ENCODE measurements at places on chromosomes 1 and 21.

- no peak for DNase-seq
These were observed 75.6 kb upstream of the CNIH3 start for GRCh38 chr1:224540535-224540934.

GRCh38 chr1:70887936-70888335, 159.7 kb downstream of the PTGER3 start:
- DNase-seq: no peak

DNA sequence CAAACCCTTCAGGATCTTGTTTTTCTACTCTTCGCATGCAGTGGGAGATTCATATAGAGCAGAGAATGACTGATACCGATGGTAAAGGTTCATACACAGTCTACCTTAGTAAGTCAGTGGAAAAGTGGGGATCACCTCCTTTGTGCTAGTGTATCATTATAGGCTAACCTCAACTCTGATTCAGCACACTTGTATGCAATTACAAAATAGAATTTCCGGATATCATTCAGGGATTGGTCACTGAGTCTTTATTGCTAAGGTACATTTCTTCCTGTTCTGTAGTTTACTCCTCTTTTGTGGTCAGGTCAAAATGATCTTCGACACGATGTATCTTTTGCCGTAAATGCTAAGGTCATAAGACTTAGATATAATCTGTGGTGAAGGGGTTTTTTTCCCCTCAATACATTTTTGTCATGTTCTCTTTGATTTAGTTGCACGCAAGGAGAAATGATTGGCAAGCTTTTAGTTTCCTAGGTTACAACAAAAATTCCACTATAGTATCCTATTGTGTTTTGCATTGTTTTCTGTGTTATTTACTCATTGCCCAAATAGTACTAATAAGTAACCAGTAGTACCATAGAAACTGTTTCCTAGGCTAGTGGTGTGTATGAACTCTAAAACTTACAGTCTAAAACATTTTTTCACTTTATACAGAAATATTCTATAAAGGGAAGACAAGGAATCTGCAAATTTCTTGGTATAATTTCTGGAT, 35.7 kb upstream of the PLA2G4A start:
- no peak for DNase-seq

DNA sequence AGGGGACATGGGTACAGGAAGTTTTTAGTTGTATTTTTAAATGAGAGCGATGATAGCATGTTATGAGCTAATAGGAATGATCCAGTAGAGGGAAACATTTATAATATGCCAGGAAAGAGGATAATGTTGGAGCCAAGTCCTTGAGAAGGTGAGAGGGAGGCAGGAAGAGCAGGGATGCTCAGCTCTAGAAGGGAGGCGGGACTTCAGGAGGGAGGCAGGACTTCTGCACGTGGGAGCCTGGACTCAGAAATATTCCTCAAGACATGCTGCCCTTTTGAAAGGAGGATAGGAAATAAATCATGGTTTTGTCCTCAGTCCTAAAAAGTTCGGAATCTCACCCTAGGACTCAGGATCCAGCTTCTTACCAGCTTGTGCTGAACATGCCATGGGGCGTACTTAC, 5.9 kb downstream of the ADARB1 start:
- no peak for DNase-seq

- DNase-seq: no peak
These were observed 1237.8 kb upstream of the ADGRL4 start for GRCh38 chr1:80244372-80244771.

DNA sequence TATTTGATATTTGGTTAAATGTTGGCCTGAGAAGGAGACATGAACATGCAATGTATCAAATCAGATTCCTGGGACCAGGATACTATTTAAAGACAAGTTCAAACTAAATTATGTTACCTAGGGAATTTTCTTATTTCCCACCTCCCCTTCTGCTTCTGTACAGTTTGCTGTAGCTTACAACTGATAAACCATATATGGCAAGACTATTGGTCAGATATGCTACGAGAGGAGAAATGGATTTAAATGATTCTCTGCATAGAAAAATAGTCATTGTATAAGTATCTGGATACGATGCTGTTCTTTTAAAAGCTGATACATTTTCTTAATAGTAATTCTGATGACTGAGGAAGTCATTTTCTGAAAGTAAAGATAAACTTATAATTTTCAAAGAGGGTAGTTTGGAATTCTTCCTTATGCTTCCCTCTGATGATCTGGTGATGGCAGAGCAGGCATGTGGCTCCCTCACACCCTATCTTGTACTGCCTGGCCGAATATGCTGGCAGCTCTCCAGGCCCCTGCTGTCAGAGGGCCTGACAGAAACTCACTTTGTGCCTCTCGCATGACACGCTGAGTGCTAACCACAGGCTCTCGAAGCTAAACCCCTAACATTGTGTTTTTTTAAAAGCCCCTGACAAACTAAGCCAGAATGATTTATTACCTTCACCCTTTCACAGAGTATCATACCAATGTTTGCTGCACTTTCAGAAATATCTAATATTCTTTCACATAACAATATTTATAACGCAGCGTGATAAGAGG, 19.4 kb downstream of the RRP15 start:
- peak; percentile 18 for DNase-seq

GRCh38 chr1:205107327-205107726, 14.5 kb downstream of the RBBP5 start:
- no peak for DNase-seq

DNA sequence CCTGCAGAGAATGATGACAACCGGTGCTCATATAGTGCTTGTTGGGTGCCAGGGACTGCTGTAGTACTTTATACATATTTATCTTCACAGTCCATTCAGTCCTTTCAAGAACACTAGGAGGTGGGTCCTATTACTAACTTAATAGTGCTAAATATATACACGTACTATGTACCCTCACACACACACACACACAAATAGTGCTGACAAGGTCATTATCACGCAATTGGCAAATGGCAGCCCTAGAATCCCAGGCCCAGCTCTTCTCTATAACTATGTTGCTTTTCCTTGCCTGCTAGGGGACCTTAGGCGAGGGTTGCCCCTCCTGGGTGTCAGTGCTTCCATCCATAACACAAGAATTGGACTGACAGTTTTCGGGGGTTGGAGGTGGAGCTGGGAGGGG, 33.5 kb downstream of the TNFRSF8 start:
- no peak for DNase-seq

DNA sequence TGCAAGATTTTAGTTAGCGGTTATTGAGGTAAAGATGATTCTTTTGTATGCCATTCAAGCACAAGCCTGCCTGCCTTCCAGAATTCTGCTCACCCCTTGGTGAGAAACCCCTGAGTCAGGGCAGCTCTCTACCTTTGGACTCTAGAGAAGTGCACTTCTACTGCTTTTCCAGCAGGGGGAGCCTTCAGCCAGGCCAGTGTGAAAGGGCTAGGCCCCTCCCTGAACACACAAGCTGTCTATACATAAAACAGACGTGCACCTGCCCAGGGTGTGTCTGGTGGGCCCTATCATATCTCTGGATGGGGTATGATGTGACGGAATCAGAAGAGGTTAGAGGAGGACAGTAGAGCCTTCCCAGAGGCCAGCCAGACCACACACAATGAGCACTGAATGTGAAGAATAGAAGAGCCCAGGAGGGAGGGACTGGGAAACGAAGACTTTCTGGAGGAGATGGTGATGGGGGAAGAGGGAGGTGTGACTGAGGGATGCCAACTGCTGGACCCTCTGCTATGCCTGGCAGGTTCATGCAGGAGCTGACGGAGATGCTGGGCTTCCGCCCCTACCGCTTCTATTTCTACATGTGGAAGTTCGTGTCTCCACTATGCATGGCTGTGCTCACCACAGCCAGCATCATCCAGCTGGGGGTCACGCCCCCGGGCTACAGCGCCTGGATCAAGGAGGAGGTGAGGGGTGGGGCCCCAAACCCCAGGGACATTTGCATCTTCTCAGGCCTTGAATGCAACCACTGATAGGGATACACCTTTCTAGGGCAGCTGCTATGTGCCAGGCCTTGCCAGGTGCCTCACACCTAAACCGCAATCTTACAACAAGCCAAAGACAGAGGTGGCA, 13.0 kb upstream of the KCNC4 start:
- peak; percentile 36 for DNase-seq

DNA sequence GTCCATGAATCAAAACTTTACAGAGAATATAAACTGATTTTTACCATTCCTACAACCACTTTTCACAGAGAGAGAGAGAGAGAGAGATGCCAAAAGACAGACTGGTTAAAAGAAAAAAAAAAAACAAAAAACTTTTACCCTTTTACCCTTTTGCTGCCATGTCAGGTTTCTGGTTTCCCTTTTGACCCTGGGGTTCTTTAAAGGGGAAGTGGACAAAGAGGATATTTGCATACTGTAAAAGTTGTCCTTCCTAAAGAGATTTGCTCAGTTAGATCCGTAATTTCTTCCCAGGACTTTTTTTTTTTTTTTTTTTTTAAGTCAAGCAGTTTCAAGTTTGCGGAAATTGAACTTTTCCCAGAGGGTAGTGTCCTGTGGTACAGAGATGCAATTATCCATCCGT, 287.8 kb upstream of the RGS18 start:
- DNase-seq: no peak

DNA sequence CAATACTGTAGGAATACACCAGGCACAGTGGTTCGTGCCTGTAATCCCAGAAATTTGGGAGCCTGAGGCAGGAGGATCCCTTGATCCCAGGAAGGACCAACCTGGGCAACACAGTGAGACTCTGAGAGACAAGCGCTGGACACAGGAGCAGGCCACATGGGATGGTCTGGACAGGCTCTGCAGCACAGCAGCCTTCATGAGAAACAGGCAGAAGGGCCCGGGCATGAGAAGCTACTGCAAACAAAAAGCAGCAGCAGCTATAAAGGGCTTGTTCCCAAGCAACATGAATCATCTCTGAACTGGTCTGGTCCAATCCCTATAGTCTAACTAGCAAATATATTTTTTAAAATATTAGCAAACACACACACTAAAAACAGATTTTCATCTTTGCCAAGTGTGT, 35.5 kb upstream of the SLAMF9 start:
- DNase-seq: no peak

- no peak for DNase-seq
These were observed 526.2 kb downstream of the MRPL39 start for GRCh38 chr21:25081096-25081495.

DNA sequence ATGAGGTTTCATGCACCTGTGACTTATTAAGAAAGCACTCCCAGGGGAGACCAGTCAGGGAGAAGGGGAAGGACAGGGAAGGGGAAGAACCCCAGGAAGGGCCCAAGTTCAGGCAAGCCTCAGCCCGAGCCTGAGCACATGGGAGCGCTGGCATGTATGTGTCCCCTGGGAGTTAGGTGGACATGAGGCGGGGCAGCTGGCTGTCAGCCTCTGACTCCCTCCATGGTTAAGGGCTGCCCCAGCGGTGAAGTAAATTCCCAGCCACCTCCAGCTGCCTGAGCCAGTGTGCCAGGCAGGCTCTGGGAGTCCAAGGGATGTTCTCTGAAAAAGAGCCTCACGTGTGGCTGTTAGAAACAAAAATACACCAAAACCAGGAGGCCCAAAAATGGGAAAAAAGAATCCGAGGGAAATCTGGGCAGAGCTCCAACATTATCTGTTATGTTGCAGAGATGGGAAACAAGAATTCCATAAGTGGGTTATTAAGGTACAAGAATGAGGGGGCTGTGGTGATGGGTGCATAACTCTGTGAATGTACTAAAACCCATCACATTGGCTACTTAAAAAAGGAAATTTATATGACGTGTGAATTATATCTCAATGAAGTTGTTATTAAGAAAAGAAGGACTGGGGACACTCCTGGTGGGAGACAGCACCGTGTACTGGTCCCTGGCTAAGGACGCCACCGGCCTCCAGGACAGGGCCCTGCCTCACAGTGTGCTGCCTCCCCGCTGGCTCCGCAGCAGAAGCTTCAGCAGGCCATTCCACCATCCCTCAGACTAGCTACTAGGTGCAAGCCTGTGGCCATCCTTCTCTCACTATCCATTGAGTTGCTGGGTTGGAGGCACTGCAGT, 18.7 kb downstream of the DMRTB1 start:
- DNase-seq: peak; percentile 82

- no peak for DNase-seq
These were observed 144.1 kb downstream of the OMA1 start for GRCh38 chr1:58402444-58402843.

- no peak for DNase-seq
These were observed 22.4 kb upstream of the BCAR3 start for GRCh38 chr1:93704052-93704451.

DNA sequence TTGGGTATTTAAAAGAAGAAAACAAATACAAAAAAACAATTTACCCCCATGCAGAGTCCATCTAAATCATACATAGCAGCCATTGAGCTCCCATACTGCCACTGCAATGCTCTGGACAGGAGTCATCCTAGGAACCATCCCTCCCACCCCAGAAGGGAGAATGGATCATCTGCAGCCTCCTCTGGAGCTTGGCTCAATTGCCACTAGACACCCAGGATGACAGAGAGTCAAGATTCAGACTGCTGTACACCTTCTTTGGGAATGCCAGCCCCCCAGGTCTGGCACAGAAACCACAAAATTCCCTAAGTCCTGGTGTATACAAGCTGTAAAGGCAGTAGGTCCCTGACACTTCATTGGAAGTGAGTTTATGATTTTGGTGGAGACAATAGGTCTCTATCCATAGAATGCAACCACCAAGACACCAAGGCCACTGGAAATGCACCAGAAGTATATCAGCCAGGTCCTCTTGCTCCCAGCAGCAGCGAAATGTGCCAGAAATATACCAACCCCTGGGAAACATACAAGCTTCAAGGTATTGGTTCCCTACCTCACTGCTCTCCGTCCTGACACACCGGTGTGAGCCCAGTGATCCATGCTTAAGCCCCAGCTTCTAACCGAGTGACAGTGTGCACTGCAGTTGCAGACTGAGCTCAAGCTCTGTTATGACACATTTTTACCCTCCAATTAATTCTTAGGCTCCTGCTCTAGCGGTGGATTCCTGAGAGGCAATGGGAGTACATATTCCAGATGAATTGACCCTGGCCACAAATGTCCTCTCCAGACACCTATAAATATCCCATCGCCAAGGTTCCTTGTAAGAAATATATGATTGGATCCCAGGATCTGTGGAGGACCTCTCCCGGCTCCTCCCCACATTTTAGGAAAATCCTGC, 4.4 kb downstream of the TAL1 start:
- no peak for DNase-seq

- DNase-seq: no peak
These were observed 75.3 kb upstream of the LYST start for GRCh38 chr1:235941876-235942624.

DNA sequence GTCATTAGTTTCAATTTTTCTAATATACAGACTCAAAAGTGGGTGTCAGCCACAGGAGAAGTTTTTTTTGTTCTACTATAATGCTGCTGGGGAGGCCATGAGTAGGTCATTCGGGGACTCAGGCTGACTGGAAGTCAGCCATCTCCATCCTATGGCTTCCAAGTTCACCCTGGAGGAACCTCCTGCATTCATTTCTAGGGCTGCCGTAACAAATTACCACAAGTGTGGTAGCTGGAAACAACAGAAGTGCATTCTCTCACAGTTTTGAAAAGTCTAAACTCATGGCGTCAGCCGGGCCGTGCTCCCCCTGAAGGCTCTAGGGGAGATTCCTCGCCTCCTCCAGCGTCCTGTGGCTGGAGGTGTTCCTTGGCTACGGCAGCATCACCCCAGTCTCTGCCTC, 17.7 kb downstream of the AGT start:
- no peak for DNase-seq

- DNase-seq: no peak
These were observed 157.6 kb downstream of the EDEM3 start for GRCh38 chr1:184596950-184597645.
